Activated CD8-positive, alpha-beta memory T cell treated with anti-CD3 and anti-CD28 coated beads for 48 hours (primary cell): ENCODE measurements at places on chromosomes 5 and 9.

DNA sequence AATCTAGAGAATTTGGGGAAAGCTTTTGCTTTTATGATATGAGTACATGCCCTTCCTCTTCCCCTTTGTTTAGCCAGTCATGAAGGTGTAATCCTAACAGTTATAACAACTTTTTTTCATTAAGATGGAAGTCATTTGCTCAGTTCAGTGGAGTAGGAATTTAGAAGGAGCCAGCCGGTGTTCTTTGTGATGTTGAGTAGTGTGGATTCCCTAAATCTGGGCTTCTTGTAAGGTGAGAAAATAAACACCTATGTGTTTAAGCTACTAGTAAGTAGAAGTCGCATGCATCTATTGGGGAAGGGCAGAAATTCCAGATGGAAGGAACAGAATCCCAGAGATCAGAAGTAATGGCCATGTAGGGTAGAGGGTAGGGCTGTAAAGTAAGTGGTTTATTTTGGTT, 13.6 kb upstream of the CNTLN start:
- no peak for DNase-seq

- no peak for DNase-seq
These were observed 946.3 kb downstream of the DTWD2 start for GRCh38 chr5:118042076-118042475.

DNA sequence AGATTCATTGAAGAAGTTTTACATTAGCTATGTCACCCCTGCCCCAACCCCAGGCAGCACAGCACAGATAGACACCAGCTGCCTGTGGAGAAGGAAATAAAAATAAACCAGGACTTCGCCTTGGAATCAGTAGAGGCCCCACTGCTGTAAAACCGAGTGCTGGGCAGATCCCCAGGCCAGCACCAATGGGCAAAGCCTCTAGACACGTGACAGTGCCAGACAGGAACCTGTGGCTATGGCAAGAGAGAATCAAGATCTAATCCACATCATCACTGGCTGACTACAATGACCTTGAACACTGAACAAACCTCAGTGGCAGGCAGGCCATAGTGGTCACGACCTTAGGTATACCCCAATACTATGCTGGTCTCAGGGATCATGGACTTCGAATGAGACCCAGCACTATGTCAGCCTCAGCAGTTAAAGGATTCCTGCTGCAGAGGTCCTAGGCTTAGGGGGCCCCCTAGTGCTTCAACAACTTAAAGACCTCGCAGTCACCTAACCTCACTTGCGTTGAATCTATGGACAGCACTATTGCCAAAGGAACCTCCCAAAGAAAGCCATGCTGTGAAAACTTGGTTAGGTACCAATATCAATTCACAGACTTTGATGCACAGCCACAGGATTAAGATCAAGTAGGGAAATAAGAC, 2118.6 kb upstream of the C9orf72 start:
- no peak for DNase-seq

- DNase-seq, result no peak
These were observed 9.4 kb upstream of the BOD1 start for GRCh38 chr5:173625673-173626504.

- no peak for DNase-seq
These were observed 76.8 kb upstream of the ANKH start for GRCh38 chr5:14948383-14948782.

DNA sequence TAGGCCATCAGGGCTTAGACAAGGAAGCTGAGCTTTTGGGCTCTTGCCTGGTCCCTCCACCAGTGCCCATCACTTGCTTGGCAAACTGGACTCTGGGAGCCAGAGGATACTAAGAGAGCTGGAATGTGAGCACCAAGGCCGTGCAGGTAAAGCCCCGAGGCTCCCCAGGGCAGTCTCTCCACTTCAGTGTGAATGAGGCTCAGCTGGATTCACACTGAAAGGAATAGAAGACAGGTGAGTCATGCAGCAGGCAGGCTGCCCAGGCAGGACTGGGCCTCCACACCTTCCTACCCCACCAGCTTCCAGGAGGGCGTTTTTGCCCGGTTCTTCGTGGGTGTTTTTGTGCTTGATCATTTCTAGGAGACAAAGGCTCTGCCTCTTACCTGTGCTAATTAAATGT, 7.3 kb upstream of the CTSV start:
- no peak for DNase-seq

GRCh38 chr9:136587145-136587943, 41.5 kb upstream of the NOTCH1 start:
- DNase-seq, result no peak

DNA sequence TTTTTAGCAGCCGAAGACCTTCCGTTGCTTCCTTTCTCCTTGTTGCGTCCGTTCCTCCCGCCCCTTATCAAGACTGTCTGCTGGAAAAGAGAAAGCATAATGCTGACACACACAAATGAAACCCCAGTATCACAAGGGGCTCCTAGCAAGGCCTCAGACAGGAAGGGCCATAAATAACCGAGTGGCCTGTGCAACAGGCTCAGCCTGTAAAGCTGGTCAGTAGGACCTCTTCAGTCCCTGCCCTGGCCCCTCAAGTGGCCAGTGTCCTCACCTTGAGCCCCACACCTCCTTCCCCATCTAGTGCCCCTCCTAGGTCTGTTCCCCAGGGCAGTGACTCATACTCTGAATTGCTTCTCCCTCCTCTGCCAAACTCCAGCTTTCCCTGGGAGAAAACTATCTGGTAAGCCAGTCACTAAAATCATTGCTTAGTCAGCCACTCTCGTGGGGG, 174.6 kb upstream of the IL12B start:
- DNase-seq, result no peak

DNA sequence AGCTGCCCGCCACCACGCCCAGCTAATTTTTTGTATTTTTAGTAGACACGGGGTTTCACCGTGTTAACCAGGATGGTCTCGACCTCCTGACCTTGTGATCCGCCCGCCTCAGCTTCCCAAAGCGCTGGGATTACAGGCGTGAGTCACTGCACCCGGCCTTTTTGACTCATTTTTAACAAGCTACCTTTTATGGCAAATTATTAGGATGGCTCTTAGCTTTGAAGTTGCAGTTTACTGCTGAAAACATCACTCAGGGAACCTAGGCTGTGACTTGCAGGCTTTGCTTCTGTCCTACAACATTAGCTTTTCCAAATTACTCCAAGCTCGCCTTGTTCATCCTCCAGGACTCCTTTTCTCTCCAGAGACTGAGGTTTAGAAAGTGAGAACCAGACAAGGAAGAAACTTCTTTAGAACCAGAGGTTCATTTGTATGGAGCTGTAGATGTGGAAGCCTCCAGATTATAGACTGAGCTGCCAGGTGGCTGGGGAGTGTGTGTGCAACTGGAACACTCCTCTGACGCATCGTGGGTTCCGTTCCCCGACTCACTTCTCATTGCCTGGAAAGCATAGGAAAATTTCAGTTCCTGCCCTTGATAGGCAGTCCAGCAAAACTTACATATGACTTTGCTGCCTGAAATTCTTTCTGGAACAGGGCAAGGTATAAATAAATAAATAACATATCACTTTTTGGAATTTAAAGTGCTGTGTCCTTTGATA, 23.8 kb upstream of the SPTAN1 start:
- DNase-seq, result no peak

GRCh38 chr5:176360894-176361436, 599 bp downstream of the KIAA1191 start:
- no peak for DNase-seq

DNA sequence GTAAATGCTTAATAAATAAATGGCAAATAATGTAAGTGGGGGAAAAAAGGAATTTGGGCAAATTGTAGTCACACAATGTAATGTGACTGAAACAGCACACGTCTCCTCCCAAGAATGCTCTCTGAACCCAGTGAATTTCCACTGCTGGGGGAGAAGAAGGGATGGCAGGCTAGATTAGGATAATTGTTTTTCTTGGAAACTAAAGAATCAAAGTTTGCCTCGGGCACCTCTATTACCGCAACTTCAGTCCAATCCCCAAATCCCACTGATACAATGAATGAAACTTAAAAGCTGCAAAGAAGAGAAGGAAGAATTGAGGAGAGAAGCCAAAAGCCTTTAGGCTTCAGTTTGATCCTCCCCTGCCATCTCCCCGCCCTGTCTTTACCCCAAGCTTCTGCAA, 423.2 kb upstream of the PAPPA start:
- DNase-seq, result no peak

DNA sequence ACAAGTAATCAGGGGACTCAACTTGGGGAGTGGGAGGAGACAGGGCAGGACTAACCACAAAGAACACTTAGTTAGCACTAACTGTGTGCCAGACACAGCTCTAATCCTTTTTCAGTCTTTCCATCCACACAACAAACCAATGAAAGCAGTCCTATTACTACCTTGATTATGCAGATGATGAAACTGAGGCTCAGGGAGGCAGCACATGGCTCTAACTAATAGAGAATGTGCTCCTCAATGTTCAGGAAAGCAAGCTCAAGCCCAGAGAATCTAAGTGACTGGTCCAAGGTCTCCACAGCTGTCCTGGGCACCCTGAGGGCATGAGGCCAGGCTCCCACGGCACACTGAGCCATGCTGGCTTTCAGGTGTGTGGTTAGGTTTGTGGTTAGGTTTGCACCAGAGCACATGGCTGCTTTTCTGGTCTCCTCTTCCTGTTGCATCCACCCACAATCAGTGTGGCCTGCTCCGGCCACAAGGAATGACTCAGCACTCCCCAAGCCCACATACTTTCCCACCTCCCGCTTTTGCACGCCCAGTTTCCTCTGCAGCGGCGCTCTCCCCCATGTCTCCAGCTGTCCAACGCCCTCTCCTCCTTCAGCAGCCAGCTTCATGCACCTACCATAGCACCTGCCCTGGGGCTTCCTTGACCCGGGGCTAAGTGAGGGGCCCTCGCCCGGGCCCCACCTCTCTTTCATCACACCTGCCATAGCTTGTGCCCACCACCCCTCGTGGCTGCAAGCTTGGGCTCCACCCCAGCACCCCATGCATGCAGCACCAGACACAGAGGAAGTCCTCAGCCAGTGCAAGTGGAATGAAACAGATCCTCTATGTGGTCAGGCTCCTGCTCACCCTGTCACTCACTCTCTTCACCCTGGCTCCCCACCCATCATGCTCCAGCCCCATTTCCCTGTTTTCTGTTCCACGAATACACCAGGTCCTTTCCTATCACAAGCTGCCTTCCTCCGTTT, 133.1 kb downstream of the GABBR2 start:
- DNase-seq, result peak; percentile 31

DNA sequence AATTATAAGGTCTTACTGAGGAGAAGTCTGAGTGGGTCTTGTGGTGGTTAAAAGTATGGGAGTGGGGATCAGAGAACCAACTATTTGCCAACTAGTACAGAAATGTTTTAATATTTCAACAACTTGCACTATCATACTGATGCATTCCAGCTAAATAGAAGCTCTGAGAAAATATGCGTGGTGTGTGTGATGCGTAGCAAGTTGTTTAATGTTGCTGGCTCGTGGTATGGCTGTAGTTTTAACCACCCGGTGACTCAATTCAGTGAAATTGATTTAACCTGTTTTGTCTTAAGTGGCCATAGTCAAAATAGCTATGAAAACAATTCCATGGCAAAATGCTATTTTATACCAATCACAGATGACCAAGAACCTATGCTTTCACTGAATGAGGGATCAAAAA, 176.5 kb upstream of the SLC24A2 start:
- DNase-seq, result no peak

DNA sequence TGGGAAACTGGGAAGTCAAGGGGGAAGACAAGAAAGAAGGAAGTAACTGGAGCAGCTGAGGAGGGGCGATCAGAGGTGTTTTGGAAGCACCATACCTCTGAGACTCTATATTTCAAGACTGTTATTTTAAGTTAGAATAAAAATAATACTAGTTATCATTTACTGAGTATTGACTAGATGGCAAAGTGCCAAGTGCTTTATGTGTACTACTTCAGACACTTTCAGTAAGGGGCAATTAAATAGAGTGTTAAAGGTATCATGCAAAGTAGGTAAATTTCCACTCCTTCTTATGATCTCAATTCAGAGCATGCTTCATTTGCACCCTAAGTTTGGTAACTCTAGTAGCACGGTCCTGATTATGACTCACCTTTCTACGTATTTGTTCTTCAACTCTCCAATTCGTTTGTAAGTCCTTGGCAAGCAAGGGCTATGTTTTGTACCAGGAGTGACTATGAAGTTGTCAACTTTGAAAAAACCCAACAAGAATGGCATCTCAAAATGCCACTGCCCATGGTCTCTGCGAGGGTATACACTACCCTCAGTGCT, 152.4 kb upstream of the RAPGEF1 start:
- DNase-seq, result no peak

DNA sequence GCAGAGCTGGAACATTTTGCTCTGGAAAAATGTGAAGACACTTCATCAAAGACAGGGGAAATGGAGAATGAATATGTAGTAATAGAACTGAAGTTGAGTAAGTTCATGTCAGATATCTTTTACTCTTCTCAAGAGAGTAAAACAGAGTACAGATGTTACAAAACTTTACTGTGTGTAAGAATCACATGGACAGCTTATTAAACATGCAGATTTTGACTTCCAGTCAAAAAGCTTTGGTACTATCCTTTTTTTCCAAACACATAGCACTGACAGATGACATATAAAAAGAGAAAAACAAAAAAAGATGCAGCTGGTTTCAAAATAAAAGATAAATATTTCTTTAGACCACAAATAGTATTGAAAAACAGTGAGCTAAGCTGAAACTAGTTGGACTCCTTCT, 115.4 kb downstream of the FBN2 start:
- no peak for DNase-seq

GRCh38 chr9:135268981-135269380, 181.5 kb downstream of the OLFM1 start:
- no peak for DNase-seq

GRCh38 chr5:136013559-136013958, 15.2 kb upstream of the TGFBI start:
- no peak for DNase-seq

- DNase-seq, result no peak
These were observed 38.1 kb downstream of the CRHBP start for GRCh38 chr5:76990899-76991459.

GRCh38 chr5:40877371-40877988, 31.8 kb upstream of the C7 start:
- no peak for DNase-seq

- no peak for DNase-seq
These were observed 1961.4 kb upstream of the WWC1 start for GRCh38 chr5:166330036-166330435.

DNA sequence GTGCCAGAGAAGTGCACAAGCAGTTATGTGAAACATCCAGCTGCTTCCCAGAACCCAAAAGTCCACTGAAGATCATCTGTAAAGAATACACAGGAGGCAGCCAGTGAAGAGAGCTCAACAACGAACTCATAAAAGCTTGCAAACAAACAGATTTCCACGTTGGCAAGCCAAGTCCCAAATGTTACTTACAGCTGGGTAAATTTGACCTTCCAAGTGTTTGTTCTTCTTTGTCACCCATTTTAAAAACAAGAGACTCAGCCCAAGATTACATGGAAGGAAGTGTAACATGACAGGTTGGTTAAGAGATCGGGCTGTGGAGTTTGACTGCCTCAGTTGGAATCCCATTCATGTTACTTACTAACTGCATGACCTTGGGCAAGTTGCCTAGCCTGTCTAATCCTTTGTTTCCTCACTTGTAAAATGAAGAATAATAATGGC, 174.9 kb upstream of the PAPPA start:
- no peak for DNase-seq
